ENCODE measurements at places on chromosomes 1 and 21.

DNA sequence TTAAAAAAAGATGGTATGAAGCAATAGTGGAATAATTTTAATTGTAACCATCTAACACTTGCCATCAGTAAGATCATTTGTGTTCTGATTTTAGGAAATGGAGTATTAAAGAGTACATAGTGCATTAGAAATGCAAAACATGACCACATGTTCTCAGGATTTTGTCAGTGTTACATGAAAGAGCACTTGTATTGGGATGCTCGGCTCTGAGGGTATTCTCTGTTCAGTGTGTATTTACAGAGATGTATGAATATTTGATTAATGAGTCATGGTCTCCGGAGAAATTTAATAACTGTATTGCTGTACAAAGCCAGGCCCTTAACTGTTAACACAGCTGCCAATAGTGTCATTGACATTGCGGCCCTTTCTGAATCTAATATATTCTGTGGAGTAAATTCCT, 91.7 kb downstream of the ATG4C start:
- DNase-seq = no peak

- DNase-seq = no peak
Measured at GRCh38 chr1:175530183-175530582, 213.2 kb downstream of the TNR start.

- no peak for DNase-seq
Measured at GRCh38 chr1:22105611-22106207, 37.2 kb downstream of the WNT4 start.

- no peak for DNase-seq
Measured at GRCh38 chr1:31750858-31751510, 13.2 kb downstream of the ADGRB2 start.

GRCh38 chr1:30042438-30043147, 680.8 kb downstream of the MATN1 start:
- DNase-seq = no peak

DNA sequence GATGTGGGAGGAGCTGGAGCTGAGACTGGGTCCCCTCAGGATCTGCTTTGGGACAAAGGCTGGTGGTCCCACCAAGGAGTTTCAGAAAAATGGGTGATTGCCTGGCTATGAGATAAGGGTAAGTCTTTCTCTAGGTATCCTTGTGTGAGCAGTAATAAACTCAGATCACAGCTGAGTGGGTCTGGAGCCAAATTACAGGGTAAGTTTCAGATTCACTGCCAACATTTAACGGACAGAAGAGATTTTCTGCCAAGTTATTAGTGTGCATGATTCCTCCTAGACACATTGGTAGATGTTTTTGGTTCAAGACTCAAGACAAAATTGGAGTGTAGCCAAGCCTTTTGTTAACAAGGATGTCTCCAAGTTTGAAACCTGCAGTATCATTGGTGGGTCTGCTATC, 7.5 kb downstream of the CD1B start:
- DNase-seq = no peak

DNA sequence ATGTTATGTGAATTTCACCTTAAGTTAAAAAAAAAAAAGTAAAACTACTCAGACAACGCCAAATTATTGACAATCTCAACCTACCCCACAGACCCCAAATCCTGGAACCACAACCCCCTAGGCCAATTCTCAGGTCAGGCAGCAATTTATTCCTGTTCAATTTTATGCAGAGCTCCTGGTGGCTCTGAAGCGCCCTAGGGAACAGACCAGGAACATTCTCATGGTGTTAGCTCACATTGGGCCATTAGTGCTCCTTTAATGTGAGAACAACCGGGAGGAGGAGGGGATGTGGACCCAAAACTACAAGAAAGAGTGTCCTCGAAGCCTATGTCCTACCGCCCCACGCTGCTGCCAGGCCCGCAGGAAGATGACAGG, 403 bp upstream of the PSEN2 start:
- DNase-seq = no peak

DNA sequence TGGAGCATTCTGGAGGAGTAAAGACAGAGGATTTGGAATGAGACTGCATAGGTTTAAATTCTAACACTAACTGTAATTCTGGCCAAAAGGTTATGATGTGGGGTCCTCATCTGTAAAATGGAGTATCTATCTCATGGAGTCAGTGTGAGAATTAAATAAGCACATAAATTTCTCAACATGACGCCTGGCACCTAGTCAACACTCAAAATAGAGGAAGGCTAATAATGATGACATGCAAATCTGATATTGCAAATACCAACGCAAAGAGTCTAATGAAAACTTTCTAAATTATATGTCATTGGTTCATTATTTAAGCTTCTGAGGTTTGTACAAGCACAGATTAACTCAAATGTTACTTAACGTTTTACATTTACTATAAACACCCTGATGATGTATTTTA, 29.6 kb downstream of the APP start:
- DNase-seq = no peak

DNA sequence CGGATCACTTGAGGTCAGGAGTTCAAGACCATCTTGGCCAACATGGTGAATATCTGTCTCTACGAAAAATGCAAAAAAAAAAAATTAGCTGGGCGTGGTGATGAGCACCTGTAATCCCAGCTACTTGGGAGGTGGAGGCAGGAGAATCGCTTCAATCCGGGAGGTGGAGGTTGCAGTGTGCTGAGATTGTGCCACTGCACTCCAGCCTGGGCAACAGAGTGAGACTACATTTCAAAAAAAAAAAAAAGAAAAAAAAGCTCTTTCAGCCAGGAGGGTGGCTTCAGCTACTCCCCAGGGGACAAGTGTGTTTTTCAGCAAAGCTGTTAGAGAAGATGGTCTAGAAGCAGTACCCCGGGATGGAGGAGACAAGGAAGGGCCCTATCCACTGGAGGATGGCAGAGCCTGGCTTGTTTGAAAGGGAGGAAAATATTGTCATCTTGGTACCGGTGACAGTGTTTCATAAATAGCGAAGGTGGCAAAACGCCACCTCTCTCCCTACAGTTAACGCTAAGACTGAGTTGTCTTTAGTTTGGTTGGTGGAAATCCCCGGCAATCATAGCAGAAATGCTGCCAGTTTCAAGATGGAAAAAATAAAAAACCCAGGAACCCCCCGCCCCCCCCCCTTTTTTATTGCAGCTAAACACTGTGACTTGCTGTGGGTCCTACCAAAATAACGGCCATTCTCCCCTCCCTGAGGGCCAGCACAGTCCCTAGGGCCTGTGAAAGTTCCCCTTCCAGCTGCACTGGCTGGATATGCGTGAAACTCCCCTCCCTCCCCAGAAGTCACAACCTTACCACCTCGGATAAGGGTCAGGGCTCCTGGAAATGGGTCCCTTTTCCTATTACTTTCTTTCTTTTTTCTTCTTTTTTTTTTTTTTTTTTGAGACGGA, 3.5 kb downstream of the PIK3CD start:
- DNase-seq = no peak

Measured in left forelimb (tissue), 1 donor.